NCI-H187 (cell line): ENCODE measurements at places on chromosomes 1 and 21.

DNA sequence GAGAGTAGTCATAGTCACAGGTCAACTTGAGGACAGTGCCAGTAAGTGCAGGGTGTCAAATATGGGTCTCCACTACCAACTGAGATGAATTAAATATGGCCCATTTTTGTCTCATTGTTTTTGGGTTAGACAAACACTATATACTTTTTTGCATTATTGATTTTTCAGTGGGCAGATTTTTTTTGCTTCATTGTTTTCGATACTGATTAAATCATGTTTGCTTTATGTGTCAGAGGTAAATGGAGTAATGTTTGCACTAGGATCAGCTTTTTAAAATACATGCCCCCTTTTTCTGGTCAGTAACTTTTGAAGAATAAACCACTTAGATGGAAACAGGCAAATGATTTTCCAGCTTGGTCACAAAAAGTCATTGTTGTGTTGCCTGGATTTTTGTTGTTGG is 199.0 kb downstream of the USH2A start:
- no peak for DNase-seq

- DNase-seq, result peak; percentile 17
These were observed 20.9 kb downstream of the PTPRU start for GRCh38 chr1:29256979-29257804.

DNA sequence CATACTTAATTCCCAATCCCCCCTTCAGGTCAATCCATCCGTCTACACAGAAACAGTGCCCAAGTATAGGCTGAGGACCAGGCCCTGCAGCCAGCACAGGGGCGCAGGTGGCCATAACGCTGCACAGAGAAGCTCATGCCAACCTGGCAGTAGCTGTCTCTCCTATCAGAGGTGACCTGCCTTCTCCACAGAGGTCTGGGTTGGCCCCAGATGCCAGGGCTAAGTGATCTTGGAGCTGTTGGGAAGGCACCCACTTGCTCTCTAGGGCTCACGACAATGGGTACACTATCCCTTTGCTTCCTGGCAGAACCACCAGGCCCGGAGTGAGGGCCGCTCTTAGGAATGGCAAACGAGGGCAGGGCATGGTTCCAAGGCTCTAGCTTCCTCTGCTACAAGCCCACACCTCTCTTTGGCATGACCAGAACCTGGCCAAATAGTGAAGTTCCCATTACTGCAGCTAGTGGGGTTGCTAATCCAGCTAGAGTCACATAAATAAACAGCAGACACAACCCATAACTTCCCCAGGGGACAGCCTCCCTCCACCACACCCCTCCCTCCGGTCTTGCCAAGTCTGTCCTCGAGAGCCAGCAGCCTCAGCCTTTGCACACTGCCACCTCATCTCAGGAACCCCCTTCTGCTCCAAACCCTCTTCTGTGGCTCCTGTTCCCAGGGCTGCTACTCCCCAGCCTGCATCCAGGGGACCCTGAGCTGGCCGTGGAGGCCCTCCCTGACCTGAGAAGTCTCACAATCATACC is 113.0 kb downstream of the GLIS1 start:
- no peak for DNase-seq

DNA sequence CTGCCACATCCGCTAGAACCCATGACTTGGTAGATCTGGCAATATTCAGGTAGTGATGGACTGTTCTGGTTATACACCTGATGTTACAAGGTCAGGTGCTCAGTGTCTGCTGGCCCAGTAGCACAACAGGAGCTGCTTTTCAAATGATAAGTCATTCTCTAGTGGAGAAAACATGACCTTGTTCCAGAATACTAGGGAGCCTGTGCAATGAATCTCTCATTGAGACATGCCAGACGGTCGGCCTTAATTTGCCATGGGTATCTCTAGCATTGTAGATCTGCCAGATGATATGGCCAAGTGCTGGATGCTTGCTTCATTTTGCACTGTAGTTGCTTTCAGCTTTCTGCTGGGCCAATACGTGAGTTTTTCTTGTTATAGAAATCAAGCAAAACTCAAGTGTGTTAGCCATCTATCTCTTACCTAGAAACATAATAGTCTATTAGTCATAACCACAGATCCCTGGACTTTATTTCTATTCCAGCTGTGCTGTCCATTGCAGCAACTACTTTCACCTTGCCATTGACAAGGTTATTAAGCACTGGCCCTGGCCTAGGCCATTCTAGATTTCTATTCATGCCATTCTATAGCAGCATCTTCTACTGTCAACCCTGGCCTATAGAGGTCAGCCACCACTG is 13.9 kb upstream of the CENPF start:
- no peak for DNase-seq

DNA sequence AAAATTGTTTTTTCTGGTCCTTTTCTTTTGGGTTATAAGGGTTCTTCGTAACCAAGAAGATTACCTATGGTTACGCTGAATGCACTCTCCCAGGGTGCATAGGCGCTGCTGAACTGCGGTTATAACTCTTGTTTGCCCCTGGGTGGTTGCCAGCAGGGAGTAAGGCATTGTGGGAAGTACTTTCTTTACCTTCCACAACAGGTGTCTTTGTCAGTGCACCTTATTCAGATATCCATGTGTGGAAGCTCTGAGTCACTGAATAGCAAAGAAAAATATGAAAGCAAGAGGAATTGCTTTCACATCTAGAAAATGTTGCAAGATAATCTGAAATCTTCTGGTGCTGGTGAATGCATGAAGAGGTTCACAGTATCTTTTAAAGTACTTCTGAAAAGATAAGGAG is 124.4 kb upstream of the CACYBP start:
- peak; percentile 95 for DNase-seq

DNA sequence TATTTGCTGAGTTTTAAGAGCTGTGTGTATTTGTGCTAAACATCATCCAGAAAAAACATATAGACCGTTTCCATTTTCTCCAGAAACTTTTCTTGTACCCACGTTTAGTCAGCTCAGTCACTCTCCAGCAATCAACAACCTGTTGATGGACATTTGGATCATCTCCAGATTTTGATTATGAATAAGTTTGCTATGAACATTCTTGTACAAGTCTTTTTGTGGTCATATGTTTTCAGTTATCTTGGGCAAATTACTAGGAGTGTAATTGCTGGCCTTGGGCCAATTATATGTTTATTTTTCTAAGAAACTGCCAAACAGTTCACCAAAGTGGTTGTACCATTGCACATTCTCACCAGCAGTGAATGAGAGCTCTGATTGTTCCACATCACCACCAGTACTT is 221.8 kb downstream of the CENPF start:
- DNase-seq, result no peak

DNA sequence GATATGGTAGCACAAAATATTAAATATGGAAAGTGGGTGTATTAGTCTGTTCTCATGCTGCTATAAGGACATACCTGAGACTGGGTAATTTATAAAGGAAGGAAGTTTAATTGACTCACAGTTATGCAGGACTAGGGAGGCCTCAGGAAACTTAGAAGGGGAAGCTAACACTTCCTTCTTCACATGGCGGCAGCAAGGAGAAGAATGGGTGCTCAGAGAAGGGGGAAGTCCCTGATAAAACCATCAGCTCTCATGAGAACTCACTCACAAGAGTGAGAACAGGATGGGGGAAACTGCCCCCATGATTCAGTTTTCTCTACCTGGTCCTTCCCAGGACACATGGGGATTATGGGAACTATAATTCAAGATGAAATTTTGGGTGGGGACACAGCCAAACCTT is 15.8 kb upstream of the BACE2 start:
- no peak for DNase-seq

DNA sequence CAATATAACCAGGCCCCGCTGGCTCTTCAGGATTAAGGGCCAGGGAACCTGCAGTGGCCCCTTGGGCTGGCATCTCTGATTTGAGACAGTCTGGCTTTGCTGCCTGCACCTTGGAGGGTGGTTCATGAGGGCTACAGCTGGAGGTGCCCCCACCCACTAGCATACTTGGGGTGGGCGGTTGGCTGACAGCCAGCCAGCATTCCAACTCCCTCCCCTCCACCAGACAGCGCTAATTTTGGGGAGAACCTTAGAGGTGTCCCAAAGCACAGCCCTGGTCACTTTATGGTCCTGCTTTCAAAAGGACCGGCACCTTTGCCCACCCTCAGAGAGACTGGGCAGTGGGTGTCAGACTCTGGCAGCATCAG is 180.7 kb upstream of the VAMP3 start:
- DNase-seq, result no peak

GRCh38 chr1:60273185-60273584 is 199.6 kb upstream of the C1orf87 start:
- no peak for DNase-seq

DNA sequence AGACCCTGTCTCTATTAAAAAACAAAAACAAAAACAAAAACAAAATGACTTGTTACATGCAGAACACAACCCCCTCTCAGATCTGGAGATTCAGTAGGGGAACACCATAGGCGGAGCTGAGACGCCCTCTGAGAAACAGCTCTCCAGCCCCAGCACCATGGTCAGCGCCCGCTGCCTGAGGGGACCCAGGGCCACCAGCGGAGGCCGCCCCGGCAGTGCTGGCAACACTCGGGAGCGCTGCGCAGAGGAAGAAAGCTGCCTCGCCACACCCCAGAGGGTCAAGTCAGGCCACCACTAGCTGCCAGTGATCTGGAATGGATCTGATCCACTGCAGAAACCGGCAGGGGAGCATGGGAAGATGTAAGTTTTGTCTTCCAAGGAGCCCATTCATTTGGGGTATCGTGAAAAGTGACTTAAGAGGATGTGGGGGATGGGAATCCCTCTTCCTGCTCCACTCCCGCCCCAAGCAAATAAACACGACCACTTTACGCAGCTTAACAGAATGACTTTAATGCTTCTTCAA is 3.1 kb downstream of the ACTA1 start:
- DNase-seq, result no peak

- DNase-seq, result no peak
These were observed 17.2 kb upstream of the PLA2G2E start for GRCh38 chr1:19940486-19941205.

DNA sequence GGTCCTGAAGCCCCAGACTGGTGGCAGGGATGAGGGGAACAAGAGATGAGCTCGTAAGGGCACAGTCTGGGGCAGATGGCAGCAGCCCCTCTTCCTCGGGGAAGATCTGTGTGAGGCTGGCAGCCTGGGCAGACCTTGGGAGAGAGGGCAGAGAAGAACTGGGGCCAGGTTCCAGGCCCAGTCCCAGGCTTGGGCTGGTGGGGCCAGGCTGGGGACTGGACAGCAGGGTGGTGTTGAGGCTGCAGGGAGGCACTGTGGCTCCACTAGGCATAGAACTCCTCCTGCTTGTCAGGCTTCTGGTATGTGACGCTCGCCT is 35.7 kb downstream of the SDC3 start:
- DNase-seq, result no peak

GRCh38 chr21:29342363-29342957 is 43.7 kb downstream of the BACH1 start:
- DNase-seq, result no peak

GRCh38 chr1:33442141-33442540 is 11.2 kb upstream of the PHC2 start:
- no peak for DNase-seq

GRCh38 chr1:167915569-167915968 is 1.6 kb upstream of the ADCY10 start:
- no peak for DNase-seq

DNA sequence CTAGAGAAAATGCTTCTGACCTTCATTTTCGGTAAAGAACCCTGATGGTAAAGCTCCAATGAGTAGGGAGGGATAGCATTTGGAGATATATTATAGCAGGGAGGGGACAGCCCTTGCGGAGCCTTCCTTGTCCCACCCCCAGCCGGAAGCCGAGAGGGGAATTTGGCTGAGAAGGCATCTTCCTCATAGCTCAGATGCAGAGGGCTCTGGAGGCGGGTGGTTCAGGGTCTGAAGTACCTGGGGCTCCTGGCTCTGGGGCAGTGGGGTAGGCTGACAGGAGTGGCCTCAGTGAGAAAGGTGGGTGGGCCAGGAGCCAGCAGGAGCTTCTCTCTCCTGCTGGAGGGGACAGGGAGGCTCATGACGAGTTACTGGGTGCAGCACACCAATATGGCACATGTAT is 88.0 kb upstream of the IFFO2 start:
- no peak for DNase-seq

DNA sequence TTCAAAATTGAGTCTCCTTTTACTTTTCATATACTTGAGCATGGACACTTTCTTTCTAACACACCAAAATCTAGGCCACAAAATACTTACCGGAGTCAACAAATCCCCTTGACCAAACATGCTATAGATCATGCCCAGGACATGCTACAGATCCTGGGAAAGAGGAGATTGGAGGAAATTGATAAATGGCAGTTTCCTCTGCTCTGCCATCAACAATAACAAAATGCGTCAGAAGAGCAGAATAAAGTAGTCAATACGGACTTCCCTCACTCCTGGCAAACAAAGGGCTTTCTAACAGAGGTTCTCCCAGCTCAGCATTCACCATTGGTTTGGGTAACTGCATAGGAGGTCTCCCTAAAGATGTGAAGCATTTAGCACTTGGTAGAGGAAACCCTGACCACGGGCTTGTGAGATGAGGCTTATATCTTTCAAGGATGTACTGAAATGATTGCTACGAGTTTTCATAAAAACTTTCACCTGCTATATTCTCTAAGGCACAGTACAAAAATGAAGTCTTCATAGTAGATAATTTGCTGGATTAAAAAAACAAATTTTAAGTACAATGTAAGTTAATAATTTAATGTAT is 283.8 kb upstream of the RUNX1 start:
- DNase-seq, result no peak

DNA sequence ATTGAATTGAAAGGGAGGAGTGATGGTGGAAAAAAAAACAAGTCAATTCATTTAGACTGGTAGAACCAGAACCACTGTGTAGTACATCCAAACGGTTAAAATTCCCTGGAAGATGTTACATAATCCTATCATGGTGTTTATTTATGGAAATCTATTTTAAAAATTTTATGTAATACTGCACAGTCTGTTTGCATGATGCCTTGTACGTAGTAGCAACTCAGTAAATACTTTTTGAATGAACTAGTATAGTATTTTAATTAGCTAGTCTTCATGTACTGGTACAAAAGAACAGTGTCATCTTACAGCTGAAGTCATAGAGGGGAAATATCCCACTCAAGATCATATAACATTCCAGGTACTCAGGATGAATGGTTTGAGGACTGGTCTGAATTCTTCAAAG is 27.0 kb upstream of the IER5 start:
- no peak for DNase-seq

DNA sequence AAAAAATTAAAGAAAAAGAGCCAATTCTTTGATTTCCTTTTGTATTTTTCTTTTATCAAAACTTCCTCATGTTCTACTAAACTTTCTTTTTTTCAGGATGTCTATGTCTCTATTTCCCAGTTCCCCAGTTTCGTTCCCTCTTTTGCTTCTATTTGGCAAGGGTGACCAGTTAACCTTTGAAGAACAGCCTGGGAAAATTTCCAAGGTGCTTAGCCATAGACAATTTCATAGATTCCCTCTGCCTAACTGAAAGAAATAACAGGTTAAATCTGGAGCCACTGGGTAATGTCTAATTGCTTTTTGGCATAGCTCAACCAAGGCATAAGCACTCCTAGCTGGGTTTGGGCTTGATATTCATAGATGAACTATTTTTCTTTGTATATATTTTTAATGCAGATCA is 272.3 kb downstream of the ADGRL2 start:
- DNase-seq, result no peak
